ENCODE measurements at places on chromosomes 7 and 10.

DNA sequence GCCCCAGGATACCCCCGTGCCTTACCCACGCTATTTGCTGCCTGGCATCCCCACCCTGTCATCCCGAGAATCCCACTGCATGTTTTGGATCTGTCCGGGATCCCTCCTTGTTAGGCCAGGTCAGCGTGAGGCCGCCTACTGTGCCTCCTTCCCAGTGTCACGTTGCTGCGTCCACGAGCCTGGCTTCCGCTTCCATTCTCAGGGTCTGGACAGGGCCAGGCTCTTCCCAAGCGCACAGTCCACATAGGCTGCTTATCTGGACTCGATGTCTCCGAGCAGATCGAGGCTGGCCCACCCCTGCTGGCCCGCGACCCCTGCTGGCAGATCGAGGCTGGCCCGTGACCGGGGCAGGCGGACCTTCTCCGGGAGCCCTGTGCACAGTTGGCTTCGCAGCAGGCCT lies 27.1 kb downstream of the FOXK1 start:
- no peak for DNase-seq

DNA sequence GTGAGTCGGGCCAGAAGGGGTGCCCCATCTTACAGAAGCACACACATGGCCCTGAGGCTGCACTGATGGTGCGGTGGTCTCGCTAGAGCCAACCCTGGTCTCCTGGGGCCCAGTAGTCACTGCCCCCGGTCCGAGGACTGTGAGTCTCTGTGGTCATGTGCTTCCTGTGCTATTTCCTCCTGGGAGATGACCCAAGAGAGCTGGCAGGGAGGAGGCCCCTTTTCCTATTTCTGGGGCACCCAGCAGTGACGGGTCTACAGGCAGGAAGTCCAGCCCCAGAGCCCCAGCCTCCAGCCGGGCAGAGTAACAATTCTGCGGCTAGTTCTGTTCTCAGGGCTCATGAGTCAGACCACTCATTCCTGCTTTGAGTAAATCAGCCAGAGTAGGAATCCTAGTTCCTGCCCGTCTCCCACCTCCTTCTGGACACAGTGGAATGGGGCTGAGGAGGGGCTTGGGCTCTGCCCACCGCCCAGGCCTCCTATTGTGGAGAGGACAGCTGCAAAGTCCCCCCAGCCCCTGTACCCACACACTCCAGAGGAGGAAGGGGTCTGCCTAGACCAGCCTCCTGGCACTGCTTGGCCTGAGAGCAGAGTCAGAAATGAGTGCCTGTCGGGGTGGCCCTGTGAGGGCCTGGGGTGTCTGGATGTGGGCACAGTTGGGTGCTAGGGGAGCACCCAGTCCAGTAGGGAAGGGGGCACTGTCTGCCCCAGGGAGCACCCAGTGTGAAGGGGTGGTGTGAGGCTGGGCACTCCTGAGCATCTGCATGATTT lies 80.5 kb upstream of the PPIF start:
- no peak for DNase-seq

DNA sequence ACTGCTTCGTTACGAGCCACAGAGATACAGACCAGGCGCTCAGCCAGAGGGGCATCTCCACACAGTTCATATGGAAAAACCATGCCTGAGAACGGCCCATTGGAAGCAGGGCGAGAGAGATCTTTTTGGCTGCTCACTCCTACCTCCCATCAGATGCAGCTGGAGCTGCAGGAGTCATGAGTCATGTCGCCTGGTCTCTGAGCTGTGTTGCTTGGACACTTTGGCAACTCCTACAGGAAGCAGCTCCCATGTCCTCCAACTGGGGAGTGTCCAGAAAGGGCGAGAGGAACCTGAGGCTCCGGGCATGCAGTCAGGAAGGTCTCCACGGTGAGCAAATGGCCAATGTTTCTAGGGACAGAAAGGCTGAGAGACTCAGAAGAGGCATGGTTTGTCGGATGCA lies 24.9 kb downstream of the INSIG1 start:
- no peak for DNase-seq

- DNase-seq: no peak
Measured at GRCh38 chr7:37786741-37787569, 61.4 kb upstream of the NME8 start.

DNA sequence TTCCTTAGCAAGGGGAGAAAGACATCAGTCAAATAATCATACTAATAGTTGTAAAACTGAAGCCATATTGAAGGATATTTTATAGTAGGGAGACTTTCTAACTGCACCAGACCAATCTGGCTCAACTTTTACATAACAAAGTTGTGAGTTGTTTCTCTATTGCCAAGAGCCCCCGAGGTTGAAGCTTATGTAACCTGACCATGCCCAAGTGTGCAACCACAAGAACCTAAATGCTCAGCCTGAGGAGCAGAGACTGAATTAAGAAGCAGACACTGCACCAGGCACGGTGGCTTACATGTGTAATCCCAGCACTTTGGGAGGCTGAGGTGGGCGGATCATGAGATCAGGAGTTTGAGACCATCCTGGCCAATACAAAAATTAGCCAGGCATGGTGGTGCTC lies 77.3 kb upstream of the ARMC3 start:
- no peak for DNase-seq

Measured in NCI-H1092 treated with DMSO at 0.1 percent for 48 hours (cell line).